ENCODE measurements at places on chromosomes 12 and 14.

GRCh38 chr12:51131745-51132521 lies 41.0 kb downstream of the TFCP2 start:
- DNase-seq: no peak

- peak; percentile 70 for DNase-seq
Measured at GRCh38 chr14:65961004-65961403, 525.2 kb upstream of the CCDC196 start.

GRCh38 chr12:55676707-55677106 lies 31.0 kb downstream of the ITGA7 start:
- DNase-seq: no peak

- no peak for DNase-seq
Measured at GRCh38 chr14:82094829-82095345, 561.2 kb upstream of the SEL1L start.

GRCh38 chr12:24977060-24977459 lies 28.2 kb upstream of the BCAT1 start:
- no peak for DNase-seq

DNA sequence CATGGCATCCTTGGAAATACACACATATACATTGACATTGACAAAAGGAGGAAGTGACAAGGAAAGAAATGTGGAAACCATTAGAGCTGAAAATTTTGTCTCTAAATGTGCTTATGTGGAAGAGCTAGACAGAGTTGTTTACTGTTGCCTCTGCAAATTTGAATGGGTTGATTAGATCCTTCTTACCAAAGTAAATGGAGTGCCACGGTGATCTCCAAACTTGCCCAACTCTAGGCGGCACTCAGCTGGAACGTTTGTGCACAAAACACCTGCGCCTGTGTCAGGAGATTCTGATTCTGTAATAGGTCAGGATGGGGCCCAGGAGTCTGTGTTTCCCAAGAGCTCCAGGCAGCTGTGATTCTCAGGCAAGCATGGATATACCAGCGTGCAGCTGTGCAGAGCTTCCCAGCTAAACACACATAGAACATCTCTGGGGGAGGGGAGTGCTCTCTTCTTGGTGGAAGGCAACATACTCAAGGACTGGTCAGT lies 77.8 kb upstream of the BDKRB2 start:
- DNase-seq: no peak

- DNase-seq: no peak
Measured at GRCh38 chr14:56212521-56212920, 94.3 kb downstream of the PELI2 start.

- DNase-seq: no peak
Measured at GRCh38 chr14:100325231-100325632, 2.1 kb downstream of the SLC25A47 start.

GRCh38 chr14:65339866-65340265 lies 72.7 kb upstream of the FUT8 start:
- no peak for DNase-seq

DNA sequence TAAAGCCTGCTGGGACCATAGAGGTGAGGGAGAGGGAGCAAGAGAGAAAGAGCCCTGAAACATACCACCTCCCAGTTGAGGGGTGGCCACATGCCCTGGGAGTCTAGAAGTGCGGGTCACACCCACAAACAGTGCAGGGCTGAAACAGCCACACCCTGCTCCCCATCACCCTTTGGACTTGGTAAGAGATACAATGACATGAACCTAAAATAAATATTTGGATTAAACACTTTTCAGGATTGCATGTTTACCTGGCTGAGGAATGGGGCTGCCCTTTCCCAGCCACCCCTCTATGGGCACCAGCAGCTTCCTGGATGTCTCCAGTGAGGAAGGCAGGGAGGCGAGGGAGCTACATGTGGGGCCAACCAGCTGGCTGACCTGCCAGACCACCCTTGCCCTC lies 39.0 kb upstream of the TC2N start:
- no peak for DNase-seq

DNA sequence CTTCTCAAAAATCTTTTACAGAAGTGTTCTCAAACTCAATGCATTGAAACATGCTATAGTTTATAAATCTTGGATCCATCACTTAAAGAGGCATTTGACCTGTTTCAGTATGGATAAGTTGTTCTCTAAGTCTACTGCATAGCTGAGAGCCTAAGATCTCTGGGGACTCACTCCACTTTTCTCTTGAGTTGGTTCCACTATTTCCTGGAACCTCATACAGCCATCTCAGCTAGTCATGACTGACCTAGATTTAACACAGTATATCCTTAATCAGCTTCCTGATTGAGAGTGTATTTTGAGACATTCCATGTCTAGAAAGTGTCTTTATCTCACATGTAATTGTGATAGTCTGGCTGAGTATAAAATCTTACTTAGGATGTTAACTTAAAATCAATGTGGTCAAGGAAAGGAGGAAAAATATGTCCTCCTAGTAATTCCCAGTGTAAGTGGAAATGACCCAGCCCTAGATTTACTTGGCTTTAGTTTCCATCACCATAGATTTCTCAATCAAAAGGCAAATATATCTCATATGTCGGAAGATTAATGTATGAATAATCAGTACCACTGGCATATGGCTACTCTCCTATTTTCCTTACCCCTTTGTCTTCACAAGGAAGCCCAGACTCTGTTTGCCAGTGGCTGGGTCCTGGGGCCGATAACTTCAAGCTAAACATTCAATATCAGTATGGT lies 61.9 kb downstream of the KICS2 start:
- DNase-seq: no peak

DNA sequence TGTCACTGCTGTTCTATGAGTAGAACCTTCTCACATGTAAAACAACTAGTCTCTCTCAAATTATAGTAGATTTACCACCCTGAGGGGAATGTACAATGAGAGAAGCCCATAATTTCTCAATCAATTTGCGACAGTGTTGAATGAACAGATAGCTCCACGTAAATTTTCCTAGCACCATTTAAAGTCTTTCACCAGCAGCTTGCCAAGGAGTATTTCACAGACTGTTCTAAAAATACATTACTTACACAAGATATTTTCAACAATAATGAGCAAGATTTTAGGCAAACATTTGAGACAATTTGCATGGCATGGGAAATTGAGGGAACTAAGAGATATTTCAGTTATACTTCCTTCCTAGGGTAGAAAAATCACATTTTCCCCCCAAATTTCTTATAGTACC lies 151.6 kb downstream of the KICS2 start:
- no peak for DNase-seq

- no peak for DNase-seq
Measured at GRCh38 chr12:62632411-62632918, 165.8 kb downstream of the MON2 start.

- no peak for DNase-seq
Measured at GRCh38 chr12:19402211-19402610, 37.1 kb upstream of the AEBP2 start.

DNA sequence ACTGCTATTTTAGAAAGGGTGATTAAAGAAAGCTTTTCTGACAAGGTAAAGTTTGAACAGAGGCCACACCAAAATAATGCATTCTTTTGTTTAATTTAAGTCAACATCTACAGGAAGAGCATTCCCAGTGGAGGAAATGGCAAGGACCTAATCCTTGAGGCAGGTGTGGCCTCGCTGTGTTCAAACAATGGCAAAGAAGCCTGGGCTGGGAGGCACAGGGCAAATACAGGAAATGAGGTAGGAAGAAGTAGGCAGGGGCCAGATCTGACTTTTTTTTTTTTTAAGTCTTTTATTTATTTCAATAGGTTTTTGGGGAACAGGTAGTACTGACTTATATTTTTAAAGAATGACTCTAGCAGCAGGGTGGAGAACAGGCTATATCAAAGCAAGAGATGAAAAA lies 53.5 kb downstream of the ARMH4 start:
- DNase-seq: no peak

- DNase-seq: no peak
Measured at GRCh38 chr12:95653771-95654546, 102.7 kb upstream of the USP44 start.

DNA sequence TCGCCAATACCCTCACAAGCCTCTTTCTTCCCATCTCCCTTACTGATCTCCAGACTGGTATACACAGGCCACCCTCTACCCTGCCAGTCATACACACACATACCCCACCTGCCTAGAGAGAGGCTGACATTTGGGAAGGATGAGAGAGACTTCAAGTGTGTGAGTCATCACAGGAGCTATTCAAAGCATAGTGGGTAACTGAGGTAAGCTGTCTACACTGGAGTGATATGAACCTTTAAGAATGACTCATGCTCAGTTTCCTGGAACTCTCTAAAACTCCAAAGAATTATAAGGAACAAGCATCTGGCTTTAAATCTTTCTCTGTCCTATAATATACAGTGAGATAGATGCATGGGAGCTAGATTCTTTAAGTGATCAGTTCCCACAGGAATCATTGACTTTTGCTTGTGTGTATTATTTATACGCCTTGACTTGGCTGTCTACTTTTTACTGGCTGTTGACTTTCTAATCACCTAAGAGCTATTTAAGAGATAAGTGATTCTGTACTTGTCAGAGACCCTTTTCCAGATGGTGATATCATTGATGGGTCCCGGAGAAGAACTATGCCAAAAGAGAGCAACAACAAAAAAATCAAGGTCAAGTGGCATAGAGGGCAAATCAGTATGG lies 5.8 kb downstream of the IGF1 start:
- DNase-seq: no peak

GRCh38 chr14:104697317-104697703 lies 7.9 kb downstream of the INF2 start:
- no peak for DNase-seq

DNA sequence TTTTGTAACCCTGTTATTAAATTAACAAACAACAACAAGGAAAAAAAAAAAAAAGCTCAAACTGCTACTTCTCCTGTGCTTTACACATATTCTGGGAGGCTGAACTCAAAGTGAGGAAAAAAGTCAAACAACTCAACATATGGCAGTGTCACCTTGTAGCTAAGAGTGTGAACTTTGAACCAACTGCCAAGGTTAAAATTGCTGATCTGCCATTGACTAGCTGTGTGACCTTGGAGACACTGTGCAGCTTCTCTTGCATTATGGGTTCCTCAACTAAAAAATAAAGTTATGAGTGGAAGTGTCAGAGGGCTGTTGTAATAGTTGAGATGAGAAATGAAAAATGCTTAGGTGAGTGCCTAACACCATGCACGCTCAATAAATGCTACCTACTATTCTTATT lies 34.2 kb downstream of the STXBP6 start:
- DNase-seq: no peak

- DNase-seq: no peak
Measured at GRCh38 chr12:5488626-5488955, 56.7 kb downstream of the NTF3 start.

- DNase-seq: no peak
Measured at GRCh38 chr14:84131924-84132323, 1398.0 kb upstream of the FLRT2 start.

GRCh38 chr14:31297701-31298344 lies 90.2 kb upstream of the HECTD1 start:
- no peak for DNase-seq

- DNase-seq: peak; percentile 61
Measured at GRCh38 chr12:121799156-121799841, 4.5 kb upstream of the SETD1B start.

GRCh38 chr12:29088611-29089219 lies 60.4 kb upstream of the FAR2 start:
- DNase-seq: peak; percentile 12

- no peak for DNase-seq
Measured at GRCh38 chr12:93016752-93017350, 87.8 kb upstream of the EEA1 start.

GRCh38 chr12:115364921-115365320 lies 680.9 kb upstream of the TBX3 start:
- no peak for DNase-seq

GRCh38 chr12:11807458-11807857 lies 158.0 kb downstream of the ETV6 start:
- no peak for DNase-seq

DNA sequence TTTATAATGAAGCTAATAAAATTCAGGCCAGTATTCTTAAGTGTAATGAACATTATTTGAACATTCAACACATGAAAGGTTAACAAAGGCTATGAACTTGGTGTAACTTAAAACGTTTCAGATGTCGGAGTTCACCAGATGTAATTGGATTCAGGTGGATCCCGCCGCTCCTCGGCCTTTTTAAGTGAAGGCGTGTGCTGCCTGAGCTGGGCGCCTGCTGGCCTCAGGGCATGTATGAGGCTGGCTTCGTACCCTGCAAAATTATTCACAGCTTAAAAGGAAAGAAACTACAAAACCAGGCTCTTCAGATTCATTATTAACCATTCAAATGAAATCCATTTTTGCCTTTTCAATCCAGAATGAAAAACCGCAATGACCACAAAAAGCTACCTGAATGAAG lies 69.9 kb downstream of the WIF1 start:
- no peak for DNase-seq
